ENCODE measurements at places on chromosomes 2 and 18.

DNA sequence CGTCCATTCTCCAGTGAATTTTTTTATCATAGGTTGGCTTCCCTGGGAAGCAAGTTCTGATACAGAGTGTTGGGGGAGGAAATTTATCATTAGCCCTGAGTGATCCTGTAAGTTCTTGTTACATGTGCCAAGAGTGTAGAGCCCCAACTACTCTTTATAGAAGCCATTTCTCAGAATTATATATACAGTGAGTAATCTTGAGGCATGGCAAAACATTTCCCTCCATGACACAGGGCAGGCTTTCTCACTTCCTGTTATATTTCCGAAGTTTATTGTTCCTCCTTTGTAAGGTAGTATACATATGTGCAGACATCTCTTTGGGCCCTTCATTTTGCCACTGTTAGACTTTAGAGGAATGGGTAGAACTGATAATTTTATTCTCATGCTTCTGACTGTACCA lies 484.7 kb upstream of the NRXN1 start:
- DNase-seq: no peak

DNA sequence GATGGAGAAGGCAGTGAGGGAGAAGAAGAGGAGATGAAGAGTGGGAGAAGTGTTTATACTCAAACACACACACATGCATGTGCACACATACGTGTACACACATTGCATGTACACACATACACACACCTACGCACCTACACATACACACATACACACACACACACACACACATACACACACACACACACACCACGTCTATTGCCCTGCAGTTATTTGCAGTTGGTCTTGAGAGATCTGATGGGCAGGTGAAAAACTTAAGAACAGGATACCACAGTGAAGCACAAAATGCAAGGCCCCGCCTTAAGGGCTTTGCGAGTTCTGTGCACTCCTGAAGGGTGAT lies 190.2 kb downstream of the MYCN start:
- DNase-seq: no peak

DNA sequence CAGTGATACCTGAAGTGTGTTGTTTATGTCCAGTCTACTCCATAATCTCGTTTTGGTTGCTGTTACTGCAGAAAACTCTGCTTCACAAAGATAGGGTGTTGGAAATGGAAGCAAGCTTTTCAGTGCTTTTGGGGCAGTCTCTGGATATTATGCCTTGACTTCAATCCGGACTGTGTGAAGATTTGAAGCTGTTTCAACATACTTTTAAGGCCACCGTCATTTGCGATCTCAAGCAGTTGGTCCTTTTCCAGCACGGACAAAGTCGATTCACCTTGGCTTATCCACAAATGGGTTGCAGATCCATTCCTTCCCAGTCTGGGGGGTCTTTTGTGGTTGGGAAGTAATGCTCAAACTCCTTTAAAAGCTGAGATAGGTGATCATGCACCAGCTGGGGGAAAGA lies 20.4 kb downstream of the RBKS start:
- no peak for DNase-seq

GRCh38 chr18:64807560-64807959 lies 658.7 kb upstream of the LINC00305 start:
- DNase-seq: no peak

DNA sequence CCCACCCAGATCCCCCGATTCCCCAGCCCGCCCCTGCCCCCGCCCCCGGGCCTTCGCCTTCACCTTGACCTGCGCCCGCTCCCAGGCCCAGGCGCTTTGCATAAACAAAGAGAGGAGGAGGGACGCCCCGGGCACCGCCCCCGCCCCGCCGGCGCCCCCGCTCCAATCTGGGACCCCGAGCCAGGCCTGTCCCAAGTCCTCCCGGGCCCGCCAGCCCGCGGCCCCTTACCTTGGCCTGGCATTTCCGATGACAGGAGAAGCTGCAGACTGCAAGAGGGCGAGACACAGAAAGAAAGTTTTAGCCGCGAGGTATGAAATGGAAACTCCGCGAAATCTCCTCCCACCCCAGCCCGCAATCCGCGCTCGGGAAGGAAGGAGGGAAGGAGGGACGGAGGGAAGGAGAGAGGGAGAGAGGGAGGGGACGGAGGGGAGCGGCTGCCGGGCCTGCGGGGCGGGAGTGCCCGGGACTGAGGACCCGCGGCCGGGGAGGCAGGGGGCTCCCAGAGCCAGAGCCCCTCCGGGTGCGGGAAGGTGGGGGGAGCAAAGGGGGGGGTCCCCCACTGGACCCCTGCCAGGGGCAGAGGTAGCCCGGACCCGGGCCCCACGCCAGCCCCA lies 24.2 kb downstream of the TNS1 start:
- DNase-seq: no peak

GRCh38 chr2:232142049-232142448 lies 180.5 kb downstream of the DIS3L2 start:
- DNase-seq: peak; percentile 63

- peak; percentile 46 for DNase-seq
Observed at GRCh38 chr2:140998017-140998416, 1132.8 kb downstream of the LRP1B start.

DNA sequence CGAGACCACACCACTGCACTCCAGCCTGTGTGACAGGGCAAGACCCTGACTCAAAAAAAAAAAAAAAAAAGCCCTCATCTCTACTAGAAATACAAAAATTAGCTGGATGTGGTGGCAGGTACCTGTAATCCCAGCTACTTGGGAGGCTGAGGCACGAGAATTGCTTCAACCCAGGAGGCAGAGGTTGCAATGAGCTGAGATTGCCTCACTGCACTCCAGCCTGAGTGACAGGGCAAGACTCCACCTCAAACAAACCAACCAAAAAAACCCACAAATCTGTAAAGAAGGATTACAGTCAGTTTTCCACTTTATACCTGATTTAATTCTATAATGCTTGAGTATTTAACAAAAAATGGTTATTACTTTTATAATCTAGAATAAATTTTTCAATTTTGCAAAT lies 9.7 kb downstream of the DARS1 start:
- DNase-seq: no peak

GRCh38 chr18:33128581-33128980 lies 311.9 kb downstream of the CCDC178 start:
- DNase-seq: no peak

DNA sequence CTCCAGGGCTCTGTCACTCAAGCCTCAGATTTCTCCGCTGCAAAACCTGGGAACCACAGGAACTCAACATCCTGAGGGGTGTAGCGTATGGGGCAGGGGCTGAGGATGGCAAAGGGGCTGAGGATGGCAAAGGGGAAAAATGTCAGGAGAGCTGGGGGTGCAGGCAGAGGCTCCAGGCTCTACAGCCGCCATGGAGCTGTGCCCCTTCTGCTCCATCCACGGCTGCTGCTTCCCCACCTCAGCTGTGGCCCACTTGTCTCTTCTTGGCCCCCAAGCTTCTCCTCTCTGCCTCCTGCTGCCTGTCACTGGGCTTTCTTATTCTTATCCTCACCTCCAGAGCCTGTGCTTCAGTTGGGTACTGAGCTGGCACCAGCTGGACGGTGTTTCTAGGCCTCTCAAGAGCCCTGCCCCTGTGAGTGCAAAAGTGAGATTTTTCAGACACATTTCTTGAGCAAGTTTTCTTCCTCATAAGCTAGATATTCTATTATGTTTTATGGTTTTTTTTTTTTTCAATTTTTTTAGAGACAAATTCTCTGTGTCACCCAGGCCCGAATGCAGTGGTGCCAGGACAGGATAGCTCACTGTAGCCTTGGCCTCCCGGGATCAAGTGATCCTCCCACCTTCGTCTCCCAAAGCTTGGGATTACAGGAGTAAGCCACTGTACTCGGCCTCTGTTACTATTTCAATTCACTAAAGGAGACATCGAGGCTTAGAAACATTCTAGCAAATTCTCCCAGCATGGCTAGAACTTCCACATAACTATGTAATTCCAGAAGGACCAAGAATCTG lies 49.0 kb downstream of the MARCO start:
- DNase-seq: no peak

DNA sequence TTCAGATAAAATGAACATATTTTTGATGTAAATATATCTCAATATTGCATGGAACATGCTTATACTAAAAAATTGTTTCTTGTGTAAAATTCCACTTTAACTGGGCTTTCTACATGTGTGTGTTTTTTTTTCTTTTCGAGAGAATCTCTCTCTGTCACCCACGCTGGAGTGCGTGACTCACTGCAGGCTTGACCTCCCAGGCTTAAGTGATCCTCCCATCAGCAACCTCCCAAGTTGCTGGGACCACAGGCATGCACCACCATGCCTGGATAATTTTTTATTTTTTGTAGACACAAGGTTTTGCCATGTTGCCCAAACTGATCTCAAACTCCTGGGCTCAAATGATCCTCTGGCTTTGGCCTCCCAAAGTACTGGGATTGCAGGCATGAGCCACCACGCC lies 254.6 kb downstream of the LOXHD1 start:
- DNase-seq: no peak

DNA sequence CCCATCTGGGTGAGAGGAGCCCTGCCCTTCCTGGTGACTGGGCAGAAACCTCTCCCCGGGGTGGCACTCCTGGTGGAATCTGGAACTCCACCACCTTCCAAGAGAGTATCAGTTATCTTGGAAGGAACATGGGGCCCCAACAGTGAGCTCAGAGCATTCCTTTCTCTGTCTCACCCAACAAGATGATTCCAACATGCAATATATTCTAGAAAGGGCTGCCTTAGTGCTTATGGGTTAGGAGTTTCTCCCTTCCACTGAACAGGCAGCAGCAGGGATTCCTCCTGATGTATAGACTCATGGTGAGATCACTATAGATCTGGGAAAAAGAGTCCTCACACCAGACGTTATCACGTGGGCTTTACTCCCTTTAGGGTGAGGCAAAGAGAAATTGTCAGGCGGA lies 147.1 kb downstream of the COL4A4 start:
- no peak for DNase-seq

DNA sequence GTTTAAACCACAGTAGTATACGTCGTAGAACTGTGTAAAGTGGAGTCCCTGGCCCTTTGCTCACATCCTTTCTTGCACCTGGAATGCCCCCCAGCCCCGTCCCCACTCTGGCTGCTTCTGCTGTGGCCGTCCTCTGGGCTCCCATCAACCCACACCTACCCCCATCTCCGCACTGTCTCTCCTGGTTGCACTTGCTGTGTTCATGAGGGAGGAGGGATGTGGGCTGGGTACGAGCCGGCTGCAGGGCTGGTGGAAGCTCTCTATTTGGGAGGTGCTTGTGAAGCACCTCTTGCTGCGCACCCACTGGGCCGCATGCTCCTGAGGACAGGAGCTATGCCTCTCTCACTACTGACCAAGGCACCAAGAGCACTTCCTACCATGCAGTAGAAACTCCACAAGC lies 5.1 kb downstream of the OR6B3 start:
- no peak for DNase-seq

DNA sequence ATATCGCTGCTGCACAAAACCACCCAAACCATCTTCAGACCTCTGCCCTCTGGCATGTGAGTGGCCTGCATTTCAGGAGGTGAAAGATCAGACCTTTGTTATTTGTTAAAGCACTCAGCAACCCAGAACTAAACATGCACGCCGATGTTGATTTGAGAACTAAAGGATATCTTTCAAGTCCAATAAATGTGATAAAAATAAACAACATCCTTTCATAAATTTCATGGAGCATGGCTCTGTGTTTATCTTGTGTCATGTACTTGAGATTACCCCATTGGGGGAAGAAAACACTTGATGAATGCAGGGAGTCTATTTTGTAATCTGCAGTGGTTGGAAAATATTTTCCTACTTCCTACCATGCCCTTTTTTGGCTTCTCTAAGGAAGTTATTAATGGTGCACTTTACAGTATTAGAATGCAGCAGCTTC lies 70.8 kb upstream of the GATA6 start:
- DNase-seq: no peak

GRCh38 chr2:14831458-14831857 lies 198.9 kb downstream of the LRATD1 start:
- DNase-seq: peak; percentile 34

All from OCI-M1 (cell line).